Activated CD4-positive, alpha-beta memory T cell treated with anti-CD3 and anti-CD28 coated beads for 36 hours (primary cell): ENCODE measurements at places on chromosomes 1 and 21.

- DNase-seq, result no peak
These were observed 55.1 kb downstream of the ZBTB18 start for GRCh38 chr1:244106176-244106575.

DNA sequence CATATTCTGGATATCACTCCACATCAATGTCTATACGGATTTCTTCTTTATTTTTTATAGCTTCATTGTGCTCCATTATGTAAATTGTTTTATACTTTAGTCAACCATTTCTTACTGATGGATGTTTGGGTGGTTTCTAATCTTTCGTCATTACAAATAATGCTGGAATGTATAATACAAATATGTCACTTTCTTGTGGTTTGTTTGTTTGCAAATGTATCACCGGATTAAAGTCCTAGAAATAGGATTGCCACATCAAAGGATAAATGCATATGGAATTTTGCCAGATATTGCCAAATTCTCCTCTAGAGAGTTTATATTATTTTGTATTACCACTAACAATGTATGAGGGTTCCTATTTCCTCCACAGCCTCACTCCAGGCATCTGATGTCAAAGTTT, 48.7 kb upstream of the PRDM2 start:
- DNase-seq, result no peak

DNA sequence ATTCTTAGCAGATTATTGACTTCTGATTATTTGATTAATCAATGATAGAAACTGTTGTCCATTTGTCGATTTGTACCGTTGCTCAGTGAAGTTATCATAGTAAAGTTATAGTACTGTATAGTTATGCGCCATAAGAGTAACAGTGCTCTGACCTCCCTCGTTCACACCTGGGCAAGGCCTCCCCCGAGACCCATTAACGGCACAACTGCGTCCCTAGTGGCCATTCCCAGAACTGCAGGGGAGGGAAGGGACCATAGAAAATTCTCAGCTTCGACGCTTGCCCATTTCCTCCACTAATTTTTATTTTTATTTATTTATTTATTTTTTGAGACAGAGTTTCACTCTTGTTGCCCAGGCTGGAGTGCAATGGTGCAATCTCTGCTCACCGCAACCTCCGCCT, 334.4 kb downstream of the DSCAM start:
- DNase-seq, result no peak

DNA sequence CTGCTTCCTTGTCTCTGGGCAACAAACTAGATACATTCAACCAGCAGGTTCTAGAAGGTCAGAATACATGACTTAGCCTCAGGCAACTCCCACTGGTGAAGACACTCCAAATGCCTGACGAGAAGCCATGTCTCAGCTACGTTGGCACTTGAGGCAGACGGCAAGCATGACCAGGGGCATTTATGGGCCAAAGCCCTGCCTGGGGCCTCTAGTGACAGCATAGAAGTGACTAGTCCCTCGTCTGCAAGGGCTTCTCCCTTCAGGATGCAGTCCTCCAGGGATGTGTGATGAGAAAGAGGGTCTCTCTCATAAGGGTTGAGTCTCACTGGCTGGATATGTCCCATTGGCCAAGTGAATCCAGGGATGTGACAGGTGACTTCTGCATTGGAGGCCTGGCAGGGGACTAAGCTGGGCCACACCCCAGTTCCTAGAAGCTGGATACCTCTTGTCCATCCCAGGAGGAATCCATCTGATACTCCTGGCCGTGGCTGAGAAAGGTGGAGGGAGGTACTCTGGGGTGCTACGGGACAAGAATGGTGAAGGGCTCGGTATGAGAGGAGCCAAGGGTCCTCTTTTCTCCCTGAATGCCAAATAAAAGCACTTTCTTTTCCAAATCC, 148.6 kb upstream of the HMGB4 start:
- no peak for DNase-seq

DNA sequence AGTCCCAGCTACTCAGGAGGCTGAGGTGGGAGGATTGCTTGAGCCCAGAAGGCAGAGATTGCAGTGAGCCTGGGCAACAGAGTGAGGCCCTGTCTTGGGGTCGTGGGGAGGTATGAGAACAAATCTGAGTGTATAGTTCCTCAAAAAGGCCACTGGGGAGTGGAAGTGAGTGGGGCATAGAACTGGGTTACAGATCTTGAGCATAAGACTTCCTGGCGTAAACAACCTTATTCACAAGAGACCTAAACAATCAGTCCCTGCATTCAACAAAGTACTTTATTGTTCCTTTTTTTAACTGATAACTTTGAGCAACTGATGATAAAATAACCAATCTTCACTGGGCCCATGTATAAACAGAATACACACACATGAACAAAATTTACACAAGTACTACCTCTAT, 72.7 kb upstream of the MUTYH start:
- no peak for DNase-seq

DNA sequence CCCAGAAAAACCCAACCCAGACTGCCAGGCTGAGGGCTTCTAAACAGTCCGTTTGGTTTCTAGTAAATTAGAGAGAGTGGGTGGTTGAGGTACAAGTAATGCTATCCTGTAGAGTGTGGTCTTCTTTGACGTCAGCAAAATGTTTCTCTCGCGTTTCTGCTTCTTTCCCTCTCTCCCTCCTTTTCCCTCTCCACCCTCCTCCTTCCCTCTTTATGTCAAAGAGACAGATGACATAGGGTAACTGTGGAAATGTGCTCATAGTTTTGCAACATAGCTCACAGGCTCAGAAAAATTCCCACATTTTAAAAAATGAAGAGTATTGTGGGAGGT, 158.3 kb downstream of the TOMM20 start:
- no peak for DNase-seq

DNA sequence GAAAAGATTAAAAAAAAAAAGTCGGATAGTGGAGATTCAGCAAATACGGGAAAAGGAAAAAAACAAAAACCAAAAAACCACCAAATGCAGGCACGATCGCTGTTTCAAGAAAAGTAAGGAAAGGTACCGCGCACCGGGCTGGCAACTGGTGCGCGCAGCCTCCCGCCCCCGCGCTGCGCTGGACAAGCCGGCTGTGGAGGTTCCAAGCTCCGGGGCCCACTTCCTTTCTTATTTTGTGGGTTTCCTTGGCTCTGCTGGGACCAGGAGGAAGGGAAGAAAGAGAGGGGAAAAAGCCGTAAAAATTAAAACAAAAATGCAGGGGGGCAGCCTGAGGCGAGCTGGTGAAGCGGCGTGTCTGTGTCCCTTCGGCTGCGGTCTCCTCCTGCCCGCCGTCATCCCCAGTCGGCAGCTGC, 233 bp downstream of the ADAMTS5 start:
- DNase-seq, result no peak

DNA sequence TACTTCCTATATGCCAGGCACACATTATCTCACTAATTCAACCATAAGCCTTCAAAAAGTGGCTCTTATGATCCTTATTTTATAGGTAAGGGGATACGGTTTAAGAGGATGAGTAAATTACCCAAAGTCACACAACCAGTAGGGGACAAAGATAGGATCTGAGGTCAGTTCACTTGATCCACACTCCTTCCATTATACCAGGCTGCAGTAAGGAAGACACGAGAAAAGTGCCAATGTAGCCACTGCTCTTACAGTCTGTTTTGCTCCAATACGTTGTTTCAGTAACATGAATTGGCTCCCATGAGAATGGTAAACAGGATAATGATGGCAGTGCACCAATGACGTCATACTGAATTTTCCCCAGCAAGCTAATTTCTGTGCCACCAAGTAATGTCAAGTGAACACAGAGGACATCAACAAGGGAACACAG, 15.4 kb upstream of the GUCA2A start:
- no peak for DNase-seq

DNA sequence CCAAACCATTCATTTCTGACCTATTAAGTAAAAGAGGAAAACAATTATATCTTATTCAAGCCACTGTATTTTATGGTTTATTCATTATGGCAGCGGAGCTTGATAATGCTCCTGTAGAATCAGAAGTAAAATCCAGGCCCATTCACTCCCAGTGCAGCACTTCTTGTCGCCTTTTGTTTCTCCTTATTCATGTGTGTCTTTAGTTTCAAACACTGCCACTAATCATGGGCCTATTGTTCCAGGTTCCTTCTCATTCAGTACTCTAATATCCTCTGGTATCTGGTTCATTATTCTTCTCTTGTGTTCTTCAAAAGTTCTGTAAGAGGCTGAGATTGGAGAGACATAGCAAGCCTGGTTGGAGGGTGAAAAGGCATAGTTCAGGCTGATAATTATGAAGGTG, 218.3 kb downstream of the LRRIQ3 start:
- DNase-seq, result no peak

DNA sequence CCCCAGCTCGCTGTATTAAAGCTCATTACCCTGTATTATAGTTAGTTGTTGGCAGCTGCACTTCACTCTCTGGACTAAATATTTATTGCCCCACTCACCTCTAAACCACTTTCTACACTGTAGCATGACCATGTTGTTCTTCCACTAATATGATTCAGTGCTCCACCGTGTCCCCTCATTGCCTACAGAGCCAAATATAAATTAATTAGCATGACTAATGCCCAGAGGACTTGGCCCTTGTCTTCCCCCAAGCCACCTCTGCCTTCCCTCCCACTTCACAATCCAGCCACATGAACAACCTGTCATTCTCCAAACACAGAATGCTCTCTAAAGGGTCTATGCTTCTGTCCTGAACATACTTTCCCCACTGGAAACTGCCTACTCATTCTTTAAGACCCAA, 276.5 kb downstream of the PLPP3 start:
- DNase-seq, result no peak

GRCh38 chr1:38125837-38126520, 79.4 kb upstream of the POU3F1 start:
- DNase-seq, result no peak

DNA sequence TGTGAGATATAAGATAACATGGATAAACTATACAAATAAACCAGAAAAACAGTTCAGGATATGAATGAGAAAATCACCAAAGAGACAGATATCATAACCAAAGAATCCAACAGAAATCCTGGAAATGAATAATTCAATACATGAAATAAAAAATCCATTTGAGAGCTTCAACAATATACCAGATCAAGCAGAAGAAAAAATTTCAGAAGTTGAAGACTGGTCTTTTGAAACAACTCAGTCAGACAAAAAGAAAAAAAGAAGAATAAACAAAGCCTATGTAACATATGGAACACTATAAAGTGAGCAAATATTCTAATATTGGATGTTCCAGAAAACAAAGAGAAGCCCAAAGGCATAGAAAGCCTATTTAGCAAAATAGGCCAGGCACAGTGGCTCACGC, 5.2 kb upstream of the KRTAP12-2 start:
- DNase-seq, result no peak
